Peyer's patch (tissue), 4 donors: ENCODE measurements at places on chromosomes 7 and 10. TPM values are rescaled to one million over a fixed set of nuclear protein-coding genes. Genes with fewer than 3 reads are reported as not detected.

The C10orf143 gene
- 1.6 TPM for total RNA-seq

DNA sequence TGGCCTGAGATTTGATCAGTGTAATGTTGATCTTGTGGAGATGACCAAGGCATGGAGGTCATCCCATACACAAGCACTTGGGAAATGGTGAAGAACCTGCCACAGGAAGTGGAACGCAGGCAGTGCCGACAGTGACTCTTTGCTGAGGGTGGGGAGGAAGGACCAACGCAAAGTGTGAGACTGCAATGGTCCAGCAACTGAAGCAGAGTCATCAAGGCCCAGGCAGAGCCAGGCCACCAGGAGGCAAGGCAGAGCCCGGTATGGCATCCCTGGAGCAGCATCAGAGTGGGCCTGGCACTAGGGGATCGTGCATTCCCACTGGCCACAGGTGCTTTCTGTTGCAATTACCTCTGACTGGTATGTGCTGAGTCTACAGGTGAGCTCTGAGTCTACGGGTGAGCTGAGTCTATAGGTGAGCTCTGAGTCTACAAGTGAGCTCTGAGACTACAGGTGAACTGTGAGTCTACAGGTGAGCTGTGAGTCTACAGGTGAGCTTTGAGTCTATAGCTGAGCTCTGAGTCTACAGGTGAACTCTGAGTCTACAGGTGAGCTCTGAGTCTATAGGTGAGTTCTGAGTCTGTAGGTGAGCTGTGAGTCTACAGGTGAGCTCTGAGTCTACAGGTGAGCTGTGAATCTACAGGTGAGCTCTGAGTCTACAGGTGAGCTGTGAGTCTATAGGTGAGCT is 132.9 kb downstream of the KLF6 start:
- H3K27me3 ChIP-seq: no peaks in the 10 kb centered on the region
- no peaks in the 10 kb centered on the region for H3K36me3 ChIP-seq
- H3K4me3 ChIP-seq: no peak overlapping the region
- no peak for DNase-seq

DNA sequence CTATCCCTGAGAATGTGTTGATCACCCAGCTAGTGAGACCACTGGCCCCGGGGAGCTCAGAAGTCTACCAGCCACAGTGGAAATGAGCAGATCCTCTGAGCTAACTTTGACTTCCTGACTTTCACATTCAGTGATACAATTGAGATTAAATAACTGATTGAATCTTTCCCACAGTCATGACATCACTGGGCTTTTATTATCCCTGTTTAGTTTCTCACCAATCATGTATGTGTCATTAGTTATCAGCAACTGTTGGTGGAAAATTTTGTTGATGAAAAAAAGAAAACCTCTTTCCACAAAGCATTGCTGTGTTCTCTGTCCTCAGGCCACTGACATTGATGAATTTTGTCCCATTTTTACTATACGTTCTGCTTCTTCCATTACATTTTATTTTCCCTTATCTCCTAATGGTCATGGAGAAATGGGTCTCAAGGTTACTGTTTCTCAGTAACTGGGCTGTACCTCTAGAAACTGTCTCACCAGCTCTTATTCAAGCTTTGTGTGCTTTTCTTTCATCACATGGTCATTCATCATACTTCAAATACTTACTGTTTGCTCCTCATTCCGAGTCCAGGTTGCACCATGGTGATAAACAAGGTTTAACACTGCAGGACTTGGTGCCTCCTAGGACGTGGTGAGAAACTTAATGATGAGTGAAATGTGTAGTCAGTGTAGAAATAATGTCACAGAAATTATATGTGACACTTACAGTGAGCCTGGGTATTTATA is 304.7 kb downstream of the CDK14 start:
- no peak for DNase-seq
- H3K4me1 ChIP-seq: no peaks in the 10 kb centered on the region
- H3K27me3 ChIP-seq: no peaks in the 10 kb centered on the region
- no peaks in the 10 kb centered on the region for H3K36me3 ChIP-seq
- H3K27ac ChIP-seq: no peak overlapping the region

GRCh38 chr7:38902449-38902848 is 6.5 kb downstream of the VPS41 start:
- no peaks in the 10 kb centered on the region for H3K36me3 ChIP-seq
- DNase-seq: no peak
- no peaks in the 10 kb centered on the region for H3K4me1 ChIP-seq

DNA sequence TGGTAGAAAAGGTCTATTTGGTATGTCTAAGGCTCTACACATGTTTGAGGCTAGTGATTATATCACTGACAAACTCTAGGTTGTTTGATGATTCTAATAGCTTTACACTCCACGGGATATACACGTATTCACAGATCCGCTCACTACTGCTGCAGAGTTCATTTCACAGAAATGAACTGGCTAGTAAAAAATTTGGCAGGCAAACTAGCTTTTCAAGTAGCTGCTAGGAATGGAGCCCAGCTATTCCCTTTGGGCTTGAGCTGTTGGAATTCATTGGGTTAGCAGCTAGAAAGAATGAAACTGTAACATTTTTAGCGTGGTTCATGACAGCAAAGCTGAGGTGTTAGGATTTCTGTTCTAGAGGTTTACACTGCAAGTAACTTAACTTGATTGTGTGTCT is 37.6 kb downstream of the R3HCC1L start:
- H3K4me1 ChIP-seq: no peaks in the 10 kb centered on the region
- no peak for DNase-seq
- no peak overlapping the region for H3K27ac ChIP-seq
- H3K36me3 ChIP-seq: no peaks in the 10 kb centered on the region
- no peaks in the 10 kb centered on the region for H3K27me3 ChIP-seq

DNA sequence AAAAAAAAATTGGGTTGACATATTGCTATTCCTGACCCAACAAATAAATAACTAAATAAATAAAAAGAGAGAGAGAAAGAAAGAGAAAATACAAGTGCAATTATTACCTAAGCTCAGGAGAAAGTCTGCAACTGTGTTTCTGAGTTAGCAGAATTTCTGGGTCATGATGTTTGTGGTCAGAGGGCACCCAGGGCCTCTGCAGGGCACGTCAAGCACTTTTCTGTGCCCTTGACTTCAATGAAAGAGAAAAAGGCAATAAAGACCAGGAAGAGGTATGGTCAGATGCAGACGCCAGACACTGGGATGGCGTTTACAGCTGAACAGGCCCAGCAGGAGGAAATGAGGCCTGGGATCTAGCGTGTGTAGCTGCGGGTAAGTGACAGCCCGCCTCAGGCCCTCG is 160.9 kb upstream of the GDF10 start:
- no peak overlapping the region for H3K4me3 ChIP-seq
- DNase-seq: no peak
- H3K27me3 ChIP-seq: no peaks in the 10 kb centered on the region
- no peaks in the 10 kb centered on the region for H3K36me3 ChIP-seq
- no peak overlapping the region for H3K27ac ChIP-seq

The NUTM2D gene
- 3.4 TPM for total RNA-seq

DNA sequence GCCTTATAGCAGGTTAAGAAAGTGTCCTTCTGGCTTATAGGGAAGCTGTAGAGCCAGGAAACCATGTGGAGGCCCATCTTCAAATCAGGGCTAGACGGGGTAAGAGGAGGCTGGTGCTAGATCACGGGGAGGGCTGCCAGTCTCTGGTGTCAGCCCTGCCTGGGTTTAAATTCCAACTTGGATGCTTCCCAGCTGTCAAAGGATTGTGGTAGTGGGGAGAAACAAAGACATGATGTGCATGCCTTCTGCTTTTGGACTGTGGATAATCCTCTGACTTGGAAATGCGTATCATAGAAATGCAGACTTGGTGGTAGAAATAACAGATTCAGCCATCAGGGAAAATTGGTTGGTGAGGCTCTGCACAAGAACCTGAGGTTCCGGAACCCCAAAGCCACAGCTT is 325.6 kb downstream of the PHTF2 start:
- no peak for DNase-seq
- H3K27ac ChIP-seq: no peak overlapping the region
- H3K27me3 ChIP-seq: no peaks in the 10 kb centered on the region
- H3K36me3 ChIP-seq: no peaks in the 10 kb centered on the region

- no peaks in the 10 kb centered on the region for H3K36me3 ChIP-seq
- peak overlapping the region; percentile 98 for H3K27ac ChIP-seq
- DNase-seq: peak; percentile 58
These were observed 875 bp upstream of the HECTD2 start for GRCh38 chr10:91409069-91409868.

DNA sequence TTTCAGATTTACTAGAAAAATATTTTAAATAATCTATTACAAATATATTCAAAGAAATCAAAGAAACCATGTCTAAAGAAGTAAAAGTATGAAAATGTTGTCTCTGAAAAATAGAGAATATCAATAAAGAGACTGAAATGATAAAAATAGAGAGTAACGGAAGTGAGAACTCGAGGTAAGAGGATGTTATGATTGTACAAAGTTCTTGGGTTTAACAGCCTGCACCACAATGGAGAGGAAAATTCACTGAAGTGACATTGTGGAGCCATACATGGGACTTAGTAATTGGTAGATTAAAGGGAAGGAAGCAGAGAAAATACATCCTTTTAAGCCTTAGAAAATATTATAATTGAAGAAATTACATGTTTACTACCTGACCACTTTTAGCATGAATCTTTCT is 77.9 kb downstream of the THSD7A start:
- no peak for DNase-seq
- H3K4me3 ChIP-seq: no peak overlapping the region
- no peaks in the 10 kb centered on the region for H3K4me1 ChIP-seq
- no peak overlapping the region for H3K27ac ChIP-seq
- no peaks in the 10 kb centered on the region for H3K36me3 ChIP-seq
- H3K27me3 ChIP-seq: no peaks in the 10 kb centered on the region

The AGR2 gene
- 223 TPM for total RNA-seq

DNA sequence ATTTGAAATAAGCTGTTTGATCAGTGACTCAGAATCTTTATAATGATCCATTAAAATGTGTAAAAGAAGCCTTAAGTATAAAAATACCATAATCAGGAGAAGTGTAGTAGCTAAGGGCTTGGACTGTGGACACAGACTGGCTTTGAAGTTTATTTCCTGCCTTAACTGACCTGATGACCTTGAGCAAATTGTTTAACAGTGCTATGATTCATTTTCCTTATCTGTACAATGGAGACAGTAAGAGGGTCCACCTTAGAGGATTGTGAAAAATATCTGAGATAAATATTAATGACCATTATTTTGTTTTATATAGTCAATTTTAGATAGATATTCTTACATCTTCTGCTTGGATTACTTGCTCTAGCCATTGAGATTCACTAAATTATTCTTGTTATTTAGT is 13.3 kb upstream of the RPA3 start:
- no peak overlapping the region for H3K4me3 ChIP-seq
- DNase-seq: no peak
- H3K36me3 ChIP-seq: no peaks in the 10 kb centered on the region
- H3K27me3 ChIP-seq: no peaks in the 10 kb centered on the region
- H3K27ac ChIP-seq: no peak overlapping the region

The TUBAL3 gene
- total RNA-seq: 3.3 TPM

DNA sequence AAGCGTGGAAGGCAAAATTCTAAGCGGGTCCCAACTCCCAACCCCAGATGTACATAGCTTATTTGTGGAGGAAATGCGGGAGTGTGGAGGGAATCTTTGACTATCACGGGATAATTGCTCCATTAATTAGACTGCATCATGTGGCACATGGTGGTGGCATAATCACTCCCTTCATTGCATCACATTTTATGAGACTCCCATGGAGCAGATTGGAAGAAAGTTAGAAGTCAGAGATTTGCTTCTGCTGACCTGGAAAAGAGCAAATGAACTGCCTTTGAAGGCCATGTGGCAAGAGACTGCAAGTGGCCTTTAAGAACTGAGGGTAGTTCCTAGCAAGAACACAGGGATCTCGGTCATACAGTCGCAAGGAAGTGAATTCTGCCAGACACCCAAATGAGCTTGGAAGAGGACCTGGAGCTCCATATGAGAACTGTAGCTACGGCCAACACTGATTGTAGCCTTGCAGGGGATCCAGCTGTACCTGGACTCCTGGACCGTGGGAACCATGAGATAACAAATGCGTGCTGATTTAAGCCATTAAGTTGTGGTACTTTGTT is 37.1 kb upstream of the ITGB1 start:
- no peak overlapping the region for H3K4me3 ChIP-seq
- H3K27me3 ChIP-seq: no peaks in the 10 kb centered on the region
- H3K4me1 ChIP-seq: no peaks in the 10 kb centered on the region
- no peak overlapping the region for H3K27ac ChIP-seq
- no peaks in the 10 kb centered on the region for H3K36me3 ChIP-seq
- no peak for DNase-seq

The OR2A5 gene
- not detected for total RNA-seq

The HOXA10 gene
- total RNA-seq: 28.4 TPM

GRCh38 chr7:10855583-10855982 is 118.1 kb upstream of the PHF14 start:
- no peak for DNase-seq
- H3K27ac ChIP-seq: no peak overlapping the region
- no peak overlapping the region for H3K4me3 ChIP-seq
- no peaks in the 10 kb centered on the region for H3K36me3 ChIP-seq
- no peaks in the 10 kb centered on the region for H3K4me1 ChIP-seq

DNA sequence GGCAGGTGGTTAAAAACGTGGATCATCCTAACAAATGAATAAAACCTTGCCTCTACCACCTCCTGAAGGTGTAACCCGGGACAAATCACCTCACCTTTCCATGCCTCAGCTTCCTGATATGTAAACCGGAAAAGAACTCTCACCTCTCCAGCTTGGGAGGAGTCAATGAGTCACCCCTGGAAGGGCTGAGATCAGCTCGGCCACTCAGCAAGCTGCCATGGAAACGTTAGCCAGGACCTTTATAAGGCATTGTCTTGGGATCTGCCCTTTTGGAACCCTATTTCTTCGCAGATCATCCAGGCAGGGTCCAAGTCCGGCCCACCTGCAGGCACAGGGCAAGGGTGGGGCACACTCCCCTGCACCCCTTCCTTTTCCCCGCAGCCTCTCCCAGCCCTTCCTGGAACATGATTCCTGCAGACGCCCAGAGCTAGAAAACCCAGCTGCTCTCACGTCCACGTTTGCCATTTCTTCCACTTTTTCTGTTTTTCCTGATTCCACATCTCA is 81.6 kb upstream of the PFKP start:
- no peaks in the 10 kb centered on the region for H3K27me3 ChIP-seq
- DNase-seq: peak; percentile 85
- H3K27ac ChIP-seq: peak overlapping the region; percentile 85

DNA sequence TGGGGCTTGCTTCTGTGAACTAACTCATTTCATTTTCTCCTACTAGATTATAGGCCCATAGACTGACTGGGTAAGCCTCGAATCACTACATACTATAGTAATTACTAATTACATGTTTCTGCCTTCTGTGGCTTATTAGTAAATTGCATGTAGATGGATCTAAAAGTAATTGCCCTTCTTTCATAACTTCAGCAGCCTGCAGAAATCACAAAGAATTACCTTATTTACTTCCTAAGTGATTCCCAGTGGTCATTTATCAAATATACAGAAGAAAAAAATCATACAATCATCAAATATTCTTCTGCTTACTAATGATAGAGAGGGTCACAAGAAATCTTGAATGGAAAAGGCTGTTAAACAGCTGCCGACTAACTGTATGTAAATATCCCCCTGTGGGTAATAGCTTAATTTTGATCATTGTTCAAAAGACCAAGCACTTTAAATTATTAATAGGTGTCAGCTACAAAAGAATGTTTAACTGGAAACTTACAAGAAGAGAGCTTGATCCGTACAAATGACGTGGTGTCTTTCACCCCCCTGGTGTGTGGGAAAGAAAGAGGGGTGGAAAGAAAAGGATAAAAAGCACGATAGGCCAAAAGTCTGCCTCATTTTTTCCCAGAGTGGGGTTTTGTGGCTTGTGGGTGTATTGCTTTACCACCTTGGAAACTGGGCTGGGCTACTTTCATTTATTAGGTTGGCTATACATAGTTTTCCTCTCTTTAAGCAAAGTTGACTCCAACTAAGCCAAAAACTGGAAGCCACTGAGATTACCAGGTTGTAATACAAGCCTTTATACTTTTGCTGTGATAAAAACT is 361.8 kb upstream of the ZMIZ1 start:
- no peak overlapping the region for H3K27ac ChIP-seq
- no peak for DNase-seq
- H3K27me3 ChIP-seq: no peaks in the 10 kb centered on the region
- no peaks in the 10 kb centered on the region for H3K36me3 ChIP-seq
- H3K4me1 ChIP-seq: no peaks in the 10 kb centered on the region
